ENCODE measurements at places on chromosomes 1 and 21.

GRCh38 chr1:59707178-59707791 is 107.5 kb upstream of the HOOK1 start:
- H3K27me3 ChIP-seq, result no peaks in the 10 kb centered on the region
- H3K4me3 ChIP-seq, result no peak overlapping the region
- H3K27ac ChIP-seq, result no peak overlapping the region
- no peak for DNase-seq
- H3K4me1 ChIP-seq, result no peaks in the 10 kb centered on the region
- peaks cover 3% of the 10 kb centered on the region for H3K36me3 ChIP-seq

DNA sequence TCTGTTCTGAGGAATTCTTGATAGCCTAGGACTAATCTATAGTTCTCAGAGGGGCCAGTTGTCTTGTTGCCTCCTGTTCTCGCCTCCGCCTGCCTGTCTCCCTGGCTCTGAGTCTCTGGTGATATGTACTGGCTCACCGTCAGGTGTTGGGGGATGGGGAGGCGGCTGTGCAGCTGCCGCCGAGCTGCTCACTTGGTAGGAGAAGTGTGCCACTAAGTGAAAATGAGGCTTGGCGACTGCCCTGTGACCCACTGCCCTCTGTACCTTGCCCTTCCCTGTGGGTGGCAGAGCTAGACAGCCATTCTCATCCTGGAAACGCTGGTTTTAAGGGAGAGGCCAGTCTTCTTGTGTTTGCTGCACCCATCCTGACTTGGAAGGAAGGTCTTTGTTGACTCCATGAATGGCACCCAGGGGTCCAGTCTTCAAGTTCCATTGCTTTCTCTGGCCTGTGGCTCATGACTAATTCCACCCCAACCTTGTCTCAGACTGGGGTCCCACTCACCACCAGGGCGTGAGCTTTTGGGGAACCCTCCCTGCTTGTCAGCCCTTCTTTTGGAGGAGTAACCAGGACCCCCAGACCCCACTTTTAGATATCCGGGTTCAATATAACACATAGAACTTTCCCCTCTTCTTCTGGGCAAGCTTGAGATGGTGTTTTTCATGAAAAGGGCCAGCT is 120.6 kb downstream of the CACNA1E start:
- no peaks in the 10 kb centered on the region for H3K36me3 ChIP-seq
- peaks cover 5% of the 10 kb centered on the region for H3K27me3 ChIP-seq
- H3K27ac ChIP-seq, result no peak overlapping the region
- DNase-seq, result no peak

- no peak overlapping the region for H3K27ac ChIP-seq
- no peak for DNase-seq
- peaks cover 11% of the 10 kb centered on the region for H3K27me3 ChIP-seq
- no peak overlapping the region for H3K4me3 ChIP-seq
- H3K4me1 ChIP-seq, result no peaks in the 10 kb centered on the region
These were observed 6.9 kb upstream of the NR1I3 start for GRCh38 chr1:161244888-161245287.

GRCh38 chr1:72697410-72697809 is 415.1 kb upstream of the NEGR1 start:
- H3K36me3 ChIP-seq, result no peaks in the 10 kb centered on the region
- H3K4me1 ChIP-seq, result no peaks in the 10 kb centered on the region
- no peak for DNase-seq

GRCh38 chr1:212587016-212587887 is 21.3 kb upstream of the ATF3 start:
- no peak for DNase-seq
- H3K4me3 ChIP-seq, result no peak overlapping the region
- peaks cover 12% of the 10 kb centered on the region for H3K4me1 ChIP-seq
- no peaks in the 10 kb centered on the region for H3K36me3 ChIP-seq

GRCh38 chr1:6016191-6016865 is 24.1 kb upstream of the NPHP4 start:
- no peak overlapping the region for H3K27ac ChIP-seq
- peaks cover 16% of the 10 kb centered on the region for H3K36me3 ChIP-seq
- DNase-seq, result no peak
- peaks cover 13% of the 10 kb centered on the region for H3K4me1 ChIP-seq

GRCh38 chr1:31054349-31054748 is 11.2 kb downstream of the PUM1 start:
- peaks cover 63% of the 10 kb centered on the region for H3K36me3 ChIP-seq

- H3K27ac ChIP-seq, result no peak overlapping the region
- H3K36me3 ChIP-seq, result no peaks in the 10 kb centered on the region
- H3K27me3 ChIP-seq, result peaks cover 2% of the 10 kb centered on the region
- DNase-seq, result no peak
- H3K4me3 ChIP-seq, result no peak overlapping the region
- no peaks in the 10 kb centered on the region for H3K4me1 ChIP-seq
These were observed 131.7 kb downstream of the PSMG1 start for GRCh38 chr21:39051588-39051949.

DNA sequence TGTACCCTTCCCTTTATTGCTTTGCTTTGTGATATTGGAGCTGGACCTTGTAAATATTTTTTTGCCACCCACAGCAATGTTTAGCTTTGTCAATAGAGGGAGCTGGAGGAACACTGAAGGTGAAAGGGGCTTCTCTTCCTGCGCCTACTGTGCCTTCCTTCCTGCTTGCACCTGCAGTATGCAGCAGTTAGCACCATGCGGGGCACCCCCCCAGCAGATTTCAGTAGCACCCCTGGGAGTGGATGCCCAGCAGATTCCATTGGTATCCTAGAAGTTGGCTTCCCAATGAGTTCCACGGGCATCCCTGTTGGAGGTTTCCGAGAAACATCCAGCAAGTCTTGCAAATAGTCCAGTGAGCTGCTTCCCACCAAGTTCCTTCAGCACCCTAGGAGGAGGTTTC is 25.6 kb downstream of the S100A10 start:
- H3K27ac ChIP-seq, result no peak overlapping the region
- peaks cover 10% of the 10 kb centered on the region for H3K27me3 ChIP-seq
- H3K36me3 ChIP-seq, result no peaks in the 10 kb centered on the region
- DNase-seq, result no peak
- H3K4me3 ChIP-seq, result no peak overlapping the region

GRCh38 chr1:223515926-223516325 is 122.7 kb downstream of the CCDC185 start:
- no peak for DNase-seq
- no peaks in the 10 kb centered on the region for H3K4me1 ChIP-seq
- H3K27ac ChIP-seq, result no peak overlapping the region
- peaks cover 10% of the 10 kb centered on the region for H3K27me3 ChIP-seq
- H3K36me3 ChIP-seq, result no peaks in the 10 kb centered on the region

DNA sequence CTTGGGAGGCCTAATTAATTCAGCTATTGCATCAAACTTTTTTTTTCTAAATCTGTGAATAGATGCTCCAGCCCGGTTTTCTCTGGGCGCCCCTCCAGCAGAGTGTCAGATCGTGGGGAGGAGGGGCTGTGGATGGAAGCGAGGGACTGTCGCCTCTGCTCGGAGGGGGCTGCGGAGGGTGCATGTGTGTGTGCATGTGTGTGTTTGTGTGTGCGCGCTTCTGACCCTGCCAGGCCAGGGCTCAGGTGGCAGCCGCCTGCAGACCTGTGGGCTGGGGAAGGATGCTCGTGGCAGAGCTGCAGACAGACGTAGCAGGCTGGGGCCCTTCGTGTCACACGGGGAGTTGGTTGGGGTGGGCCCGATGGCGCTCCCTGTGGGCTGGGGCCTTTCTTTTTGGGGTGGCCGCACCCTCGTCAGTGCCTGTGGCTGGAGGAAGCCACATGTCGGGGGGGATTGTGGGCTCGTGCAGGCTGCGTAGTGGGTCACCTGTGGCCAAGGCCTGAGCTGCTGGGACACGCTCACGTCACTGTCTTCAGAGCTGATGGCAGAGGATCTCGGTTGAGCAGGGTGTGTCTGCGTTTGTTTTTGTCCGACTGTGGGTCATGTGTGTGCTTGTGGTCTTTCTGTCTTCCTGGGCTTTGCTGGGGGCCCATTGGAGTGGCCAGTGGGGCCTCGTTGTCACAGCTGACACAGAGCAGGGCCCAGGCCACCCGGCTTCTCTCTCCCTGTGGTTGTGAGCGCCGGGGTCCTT is 2.8 kb downstream of the SKI start:
- peak overlapping the region; percentile 95 for H3K4me3 ChIP-seq
- H3K4me1 ChIP-seq, result peaks cover 70% of the 10 kb centered on the region

DNA sequence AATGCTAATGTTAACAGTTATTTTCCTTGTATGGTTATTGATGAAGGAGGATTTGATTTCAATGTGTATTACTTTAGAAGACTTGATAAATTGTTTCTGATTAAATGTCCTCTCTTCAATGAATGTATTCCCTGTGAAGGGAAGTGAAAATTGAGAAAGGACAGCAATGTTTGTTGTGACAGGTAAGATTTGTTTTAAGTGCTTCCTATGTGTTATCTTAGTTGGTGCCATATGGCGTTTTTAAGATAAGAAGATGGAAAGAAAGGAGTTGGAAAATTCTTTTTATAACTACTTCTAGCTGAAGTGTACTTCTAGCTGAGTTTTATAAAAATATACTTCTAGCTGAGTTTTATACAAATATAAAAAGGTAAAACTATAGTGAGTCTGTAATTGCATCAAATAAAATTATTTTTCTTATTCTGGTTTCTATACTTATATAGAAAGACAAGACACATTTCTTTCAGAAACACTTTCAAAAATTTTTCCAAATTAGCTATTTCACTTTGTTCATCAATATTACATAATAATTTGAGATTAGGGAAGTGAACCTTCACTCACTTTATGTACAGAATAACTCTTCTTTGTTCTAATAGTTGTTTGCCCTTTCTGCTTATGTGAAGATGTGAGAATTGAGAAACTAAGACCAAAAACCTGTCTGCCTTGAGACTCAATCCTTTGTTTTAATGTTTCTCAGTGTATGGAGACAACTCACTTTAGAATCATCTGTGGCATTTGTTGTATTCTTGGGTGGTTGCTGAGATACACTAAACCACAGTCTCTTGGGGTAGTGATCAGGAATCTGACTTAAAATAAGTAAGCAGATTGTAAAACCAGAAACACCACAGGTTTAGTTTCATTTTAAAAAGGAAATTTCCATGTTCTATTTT is 382.9 kb upstream of the B3GALT2 start:
- H3K36me3 ChIP-seq, result no peaks in the 10 kb centered on the region
- H3K27ac ChIP-seq, result no peak overlapping the region
- no peak for DNase-seq
- H3K4me3 ChIP-seq, result no peak overlapping the region

DNA sequence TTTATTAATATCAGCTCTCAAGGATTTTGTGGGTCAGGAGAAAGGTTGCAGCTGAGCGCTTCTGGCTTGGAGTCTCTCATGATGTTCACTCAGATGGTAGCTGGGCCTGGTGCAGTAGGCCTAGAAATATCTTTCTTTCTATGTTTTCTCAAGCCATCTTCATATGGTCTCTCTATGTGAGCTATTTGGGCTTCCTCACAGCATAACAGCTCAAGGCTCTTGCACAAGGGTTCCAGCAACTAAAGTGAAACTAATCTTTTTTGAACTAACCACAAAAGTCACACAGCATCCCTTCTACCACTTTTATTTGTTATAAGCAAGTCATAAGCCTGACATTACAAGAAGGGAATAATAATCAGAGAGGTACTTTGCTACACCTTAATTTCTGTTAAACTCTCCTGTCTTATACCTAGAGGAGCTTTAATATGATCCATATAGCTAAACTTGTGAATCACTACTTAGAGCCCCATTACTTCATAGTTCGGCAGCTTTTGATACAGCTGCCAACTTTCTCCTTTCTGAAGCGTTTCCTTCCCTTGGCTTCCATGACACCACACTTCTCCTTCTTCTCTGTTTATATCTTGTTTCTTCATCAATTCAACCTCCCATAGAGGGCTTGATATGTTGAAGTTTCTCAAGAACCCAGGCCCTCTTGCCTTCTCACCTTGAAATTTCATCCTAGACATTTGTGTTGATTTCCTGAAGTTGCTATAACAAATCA is 720.2 kb downstream of the LTN1 start:
- no peak overlapping the region for H3K27ac ChIP-seq
- DNase-seq, result no peak
- no peak overlapping the region for H3K4me3 ChIP-seq
- no peaks in the 10 kb centered on the region for H3K4me1 ChIP-seq
- no peaks in the 10 kb centered on the region for H3K36me3 ChIP-seq

- H3K27ac ChIP-seq, result no peak within 1 kb of the TSS
- peaks cover 57% of the 10 kb centered on the region for H3K27me3 ChIP-seq
- H3K4me1 ChIP-seq, result peaks cover 30% of the 10 kb centered on the region
- peaks cover 8% of the 10 kb centered on the region for H3K36me3 ChIP-seq
- peak; percentile 26 for DNase-seq
These were observed at the start of gene PCP4L1 for GRCh38 chr1:161258439-161259344. TSS of gene PCP4L1 (plus strand) at chr1:161258745. CDS start at chr1:161258975, 230 bp downstream.

DNA sequence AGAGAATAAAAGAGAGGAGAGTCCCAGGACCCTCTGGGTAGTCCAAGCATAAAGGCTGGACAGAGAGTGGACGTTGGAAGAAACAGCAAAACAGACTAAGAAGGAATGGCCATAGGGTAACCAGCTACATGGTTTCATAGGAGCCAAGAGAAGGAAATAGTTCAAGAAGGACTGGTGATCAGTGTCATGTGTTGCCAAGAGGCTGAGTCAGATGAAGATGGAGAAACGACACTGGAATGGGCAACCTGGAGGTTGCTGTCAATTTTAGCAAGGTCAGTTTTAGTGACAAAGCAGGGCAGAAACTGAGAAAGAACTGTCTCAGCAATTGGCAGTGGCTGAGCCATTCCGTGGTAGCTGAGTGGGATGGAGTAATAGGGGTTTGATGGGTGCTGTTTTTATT is 41.4 kb downstream of the HMGB4 start:
- H3K27ac ChIP-seq, result no peak overlapping the region
- no peaks in the 10 kb centered on the region for H3K27me3 ChIP-seq
- H3K4me3 ChIP-seq, result no peak overlapping the region
- no peak for DNase-seq

DNA sequence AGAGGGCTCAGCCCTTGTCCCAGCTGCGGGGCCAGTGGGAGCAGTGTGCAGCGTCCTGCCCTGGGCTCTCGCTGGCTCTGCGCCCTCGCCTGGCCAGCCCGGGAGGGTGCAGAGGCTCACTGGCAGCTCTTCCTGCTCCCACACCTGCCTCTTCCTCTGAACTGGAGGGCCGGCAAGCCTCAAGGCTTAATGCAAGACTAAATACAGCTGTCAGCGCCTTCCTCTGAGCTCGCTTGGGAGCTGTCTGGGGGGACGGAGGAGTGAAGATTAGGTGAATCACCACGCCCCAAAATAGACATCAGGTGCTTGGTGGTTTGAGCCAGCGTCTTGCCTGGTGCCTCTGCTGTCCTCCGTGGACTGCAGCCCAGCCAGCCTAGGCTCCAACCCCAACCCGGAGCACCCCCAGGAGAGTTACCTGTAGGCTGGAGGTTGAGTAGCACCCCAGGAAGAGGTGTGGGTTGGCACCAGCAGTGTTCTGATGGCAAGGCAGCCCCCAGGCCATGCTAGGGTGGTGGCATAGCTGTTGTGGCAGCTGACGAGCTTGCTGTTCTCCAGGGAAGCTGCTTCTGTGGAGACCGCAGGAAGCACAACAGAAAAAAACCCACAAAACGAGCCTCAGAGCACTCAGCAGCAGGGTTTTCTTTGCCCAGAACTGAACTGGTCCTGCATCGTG is 36.9 kb downstream of the UMODL1 start:
- no peaks in the 10 kb centered on the region for H3K36me3 ChIP-seq
- H3K4me1 ChIP-seq, result peaks cover 28% of the 10 kb centered on the region
- no peaks in the 10 kb centered on the region for H3K27me3 ChIP-seq
- H3K4me3 ChIP-seq, result peak overlapping the region; percentile 65
- DNase-seq, result peak; percentile 55

All from activated B cell treated with CpG ODN at 0.5 μM for 24 hours (primary cell).